ENCODE measurements at places on chromosomes 2 and 18.

DNA sequence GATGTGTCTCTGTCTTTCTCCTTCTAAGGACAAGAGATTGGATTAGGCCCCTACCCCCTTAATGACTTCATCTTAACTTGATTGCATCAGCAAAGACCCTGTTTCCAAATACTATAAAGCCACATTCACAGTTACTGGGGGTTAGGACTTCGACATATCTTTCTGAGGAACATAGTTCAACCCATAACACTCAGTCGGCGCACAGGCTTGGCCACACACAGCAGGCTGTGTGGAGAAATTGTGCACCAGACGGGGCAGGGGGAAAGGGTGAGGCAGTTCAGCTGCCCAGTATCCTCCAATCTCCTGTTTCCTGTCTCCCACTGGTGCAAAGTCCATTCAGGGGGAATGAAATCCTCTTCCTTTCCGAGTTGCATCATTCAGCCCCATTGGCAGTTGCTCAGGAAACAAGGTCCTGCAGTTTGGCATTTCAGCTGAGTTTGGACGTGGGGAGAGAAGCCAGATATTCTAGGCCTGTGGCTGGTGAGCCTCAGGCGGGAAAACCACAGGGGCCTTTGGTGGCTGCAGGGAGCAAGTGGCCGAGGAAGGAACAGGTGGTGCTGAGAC, 9.4 kb upstream of the RAPGEF4 start:
- no peak for DNase-seq

- DNase-seq = peak; percentile 48
These were observed 32.8 kb downstream of the TTC32 start for GRCh38 chr2:19868701-19869580.

GRCh38 chr2:224101820-224102630, 62.9 kb upstream of the SERPINE2 start:
- DNase-seq = no peak

DNA sequence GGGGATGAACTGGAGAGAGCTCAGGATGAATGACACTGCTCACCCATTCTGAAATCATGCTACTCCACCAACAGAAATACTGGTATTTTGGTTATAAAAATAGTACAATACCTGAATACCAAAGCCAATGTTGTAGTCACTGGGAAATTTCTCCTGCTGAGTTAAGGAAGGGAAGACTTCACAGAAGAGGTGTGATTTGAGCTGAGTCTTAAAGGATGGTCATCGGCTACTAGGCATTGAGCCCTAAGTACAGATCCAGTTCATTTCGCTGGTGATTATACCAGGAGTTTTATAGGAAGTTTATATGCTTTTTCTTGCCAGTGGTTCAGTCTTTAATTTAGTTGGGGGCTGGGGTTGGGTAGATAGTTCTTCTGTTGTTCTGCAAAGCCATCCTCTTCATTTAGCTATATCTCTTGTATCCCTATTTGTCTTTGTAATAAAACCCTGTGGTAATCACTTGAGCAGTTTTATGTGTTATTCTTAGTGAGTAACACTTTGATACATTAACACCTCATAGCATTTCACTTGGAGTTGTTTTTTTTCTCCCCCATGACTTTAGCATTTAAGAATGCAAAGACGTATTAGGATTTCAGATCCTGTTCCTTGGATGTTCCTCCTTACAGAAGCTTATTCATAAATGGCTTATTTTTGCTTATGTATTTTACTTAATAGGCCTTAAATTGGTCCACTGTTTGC, 239.9 kb upstream of the FOSL2 start:
- no peak for DNase-seq

DNA sequence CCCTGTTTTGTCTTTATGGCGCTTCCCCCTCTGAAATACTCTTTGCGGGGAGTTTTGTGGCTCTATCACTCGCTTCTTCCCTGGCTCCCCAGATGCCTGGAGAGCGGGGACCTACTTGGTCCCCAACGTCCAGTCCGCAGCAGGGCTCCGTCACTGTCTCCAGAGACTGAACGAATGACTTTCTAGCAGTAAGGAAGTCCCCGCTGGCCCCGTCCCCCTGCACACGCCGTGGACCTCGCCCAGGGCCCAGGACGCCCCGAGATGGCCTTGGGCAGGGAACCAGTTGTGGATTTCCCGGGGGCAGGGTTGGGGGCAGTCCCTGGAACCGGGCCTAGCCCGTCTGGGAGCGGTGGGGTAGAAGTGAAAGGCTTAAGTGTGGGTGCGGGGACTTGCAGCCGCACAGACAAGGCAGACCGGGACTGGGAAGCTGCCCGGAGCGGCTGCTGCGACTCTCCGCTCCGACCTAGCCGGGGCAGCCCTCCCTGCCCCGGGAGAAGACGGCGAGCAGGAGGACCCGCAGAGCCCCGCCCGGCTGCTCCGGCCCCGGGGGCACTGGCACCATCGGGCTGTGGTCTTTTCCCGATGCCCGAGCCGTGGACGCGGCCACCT, 821 bp upstream of the EPHA4 start:
- peak; percentile 9 for DNase-seq

DNA sequence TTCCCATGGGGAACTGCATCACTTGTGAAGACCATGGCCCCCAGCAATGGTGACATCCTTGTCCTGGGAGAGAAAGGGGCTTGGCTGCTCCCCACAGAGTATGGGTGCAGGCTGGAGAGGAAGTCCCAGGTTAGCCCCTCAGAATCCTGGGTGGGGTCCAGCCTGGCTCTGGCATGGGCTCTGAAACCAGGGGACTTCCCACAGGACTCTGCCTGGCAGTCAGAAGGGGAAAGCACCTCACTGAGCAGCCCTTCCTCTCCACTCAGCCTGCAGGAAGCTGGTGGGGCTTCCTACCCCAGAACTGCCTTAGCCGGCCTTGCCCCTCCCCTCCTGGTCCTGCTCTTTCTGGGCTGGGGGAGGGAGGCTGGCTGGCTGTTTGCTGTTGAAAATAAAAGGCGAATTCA, 3.7 kb downstream of the NEURL3 start:
- no peak for DNase-seq

- no peak for DNase-seq
These were observed 53.6 kb downstream of the LPIN2 start for GRCh38 chr18:2959341-2959740.

- DNase-seq = no peak
These were observed 206.0 kb upstream of the TNP1 start for GRCh38 chr2:217065695-217066405.

DNA sequence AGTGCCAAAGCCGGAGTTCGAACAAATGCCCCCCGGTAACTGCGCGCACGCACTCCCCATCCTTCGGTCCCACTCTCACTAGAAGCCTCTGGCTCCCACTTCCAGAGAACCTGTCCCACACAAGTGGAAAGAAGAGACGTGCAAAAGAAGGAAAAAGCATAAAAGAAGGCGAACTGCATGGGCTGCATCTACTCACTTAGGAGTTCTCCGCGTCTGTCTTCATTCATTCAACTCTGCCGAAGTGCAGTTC, 312 bp downstream of the NR4A2 start:
- DNase-seq = no peak

- no peak for DNase-seq
These were observed 146.5 kb upstream of the RAB12 start for GRCh38 chr18:8462651-8463185.

- DNase-seq = no peak
These were observed 41.0 kb downstream of the SMAD7 start for GRCh38 chr18:48909721-48910120.

- DNase-seq = no peak
These were observed 146.2 kb downstream of the MBP start for GRCh38 chr18:76986406-76986805.

Measured in stimulated activated CD4-positive, alpha-beta T cell treated with anti-CD3 and anti-CD28 coated beads, Interleukin-1b, Interleukin-23, amount 100 ng/mL, for 24 hours (primary cell).